ENCODE measurements at places on chromosomes 11 and 22.

- DNase-seq: no peak
These were observed 113.1 kb downstream of the SPATA19 start for GRCh38 chr11:133732109-133732674.

DNA sequence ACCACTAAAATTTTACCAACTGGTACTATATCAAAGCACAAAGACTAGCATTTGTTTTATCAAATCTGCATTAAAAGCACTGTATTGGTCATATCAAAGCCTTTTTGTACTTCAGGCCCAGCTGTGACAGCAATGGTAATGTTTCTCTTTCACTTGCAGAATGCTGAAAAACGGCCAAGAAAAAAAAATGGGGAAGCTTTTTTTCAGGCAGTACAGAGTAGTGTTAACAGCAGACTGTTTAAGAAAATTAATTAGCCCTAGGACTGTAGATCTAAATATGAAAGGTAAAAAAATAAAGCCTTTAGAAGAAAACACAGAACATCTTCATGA is 33.3 kb downstream of the DENND5A start:
- no peak for DNase-seq

DNA sequence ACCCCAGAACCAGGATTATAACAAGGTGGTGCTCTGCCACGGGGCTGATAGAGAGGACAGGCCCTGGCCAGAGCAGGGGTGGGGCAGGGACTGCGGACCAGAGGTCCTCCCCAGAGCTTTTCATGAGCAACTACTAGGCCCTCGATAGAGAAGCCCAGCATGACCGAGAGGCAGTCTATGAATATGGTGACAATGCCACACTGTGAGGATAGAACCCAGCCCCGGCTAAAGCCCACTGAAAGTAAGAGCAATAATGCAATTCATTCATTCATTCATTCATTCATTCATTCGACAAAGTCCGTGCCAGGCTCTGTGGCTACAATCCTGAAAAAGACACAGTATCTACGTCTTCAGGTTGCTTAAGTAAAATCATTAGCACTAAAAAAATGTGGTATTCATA is 35.6 kb upstream of the CD5 start:
- DNase-seq: no peak

DNA sequence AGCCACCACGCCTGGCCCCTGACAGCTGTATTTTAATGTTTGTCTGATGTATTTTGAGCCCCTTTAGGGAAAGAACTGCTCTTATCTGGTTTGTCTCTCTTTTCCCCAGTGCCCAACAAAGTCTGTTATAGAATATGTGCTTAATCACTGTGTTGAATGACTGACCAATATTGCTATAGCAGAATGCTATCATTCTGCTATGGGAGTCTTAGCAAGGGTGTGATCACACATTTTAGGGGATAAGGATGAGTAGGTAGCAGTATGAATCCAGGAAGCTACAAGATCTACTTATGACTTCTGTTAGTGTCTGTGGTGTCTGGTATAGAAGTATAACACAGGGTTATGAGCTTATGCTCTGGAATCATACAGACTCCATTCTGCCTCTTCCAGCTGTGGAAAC is 117.5 kb upstream of the RRM1 start:
- no peak for DNase-seq

GRCh38 chr11:126158054-126158791 is 53.2 kb downstream of the RPUSD4 start:
- DNase-seq: no peak

DNA sequence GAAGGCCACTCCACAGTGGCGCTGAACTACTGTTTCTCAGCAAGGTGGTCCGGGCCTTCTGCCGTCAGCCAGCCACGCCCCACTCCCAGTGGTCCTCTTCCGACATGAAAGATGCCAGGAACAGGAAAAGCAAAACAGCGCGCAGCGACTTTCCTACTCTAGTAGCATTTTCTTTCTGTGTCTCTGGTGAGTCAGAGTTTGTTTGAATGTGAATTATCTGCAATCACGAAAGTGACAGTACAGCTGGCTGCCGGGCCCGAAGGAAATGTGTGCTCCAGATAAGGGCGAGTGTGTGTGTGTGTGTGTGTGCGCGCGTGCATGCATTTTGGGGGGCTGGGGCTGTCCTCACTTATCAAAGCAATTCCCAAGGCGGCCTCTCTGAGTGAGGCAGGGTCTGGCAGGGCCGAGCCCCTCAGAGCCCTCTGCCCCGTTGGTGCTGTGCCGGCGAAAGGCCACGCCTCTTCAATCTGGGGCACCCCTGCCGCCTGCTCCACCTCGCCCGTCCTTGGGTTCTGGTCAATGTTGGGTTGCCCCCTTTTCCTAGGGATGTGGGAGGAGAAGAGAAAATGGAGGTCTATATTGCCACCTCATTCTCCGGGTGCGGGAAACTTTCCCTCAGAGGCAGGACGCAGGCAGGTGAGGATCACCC is 288.5 kb downstream of the KIRREL3 start:
- DNase-seq: no peak
